ENCODE measurements at places on chromosomes 5 and 9.

DNA sequence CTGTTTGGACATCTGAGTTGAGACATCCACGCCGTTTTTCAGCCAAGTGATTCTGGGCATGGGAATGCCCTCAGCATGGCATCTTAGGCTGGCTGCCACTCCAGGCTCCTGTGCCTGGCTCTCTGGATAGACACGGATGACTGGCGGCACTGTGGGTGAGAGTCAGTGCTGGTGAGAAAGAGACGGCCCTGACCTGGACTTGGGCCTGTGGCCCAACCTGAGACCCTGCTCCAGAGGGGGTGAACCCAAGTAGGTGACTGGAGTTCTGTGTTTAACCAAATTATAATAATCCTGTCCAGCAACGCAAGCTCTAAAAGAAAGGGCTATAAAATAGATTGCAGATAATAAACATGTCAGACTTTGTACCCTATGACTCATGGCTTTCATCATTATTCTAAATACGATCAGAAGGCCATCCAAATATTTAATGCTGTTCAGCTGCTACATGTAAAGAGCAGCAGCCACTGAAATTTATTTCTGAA is 173.9 kb downstream of the HSPA4 start:
- no peak for DNase-seq

DNA sequence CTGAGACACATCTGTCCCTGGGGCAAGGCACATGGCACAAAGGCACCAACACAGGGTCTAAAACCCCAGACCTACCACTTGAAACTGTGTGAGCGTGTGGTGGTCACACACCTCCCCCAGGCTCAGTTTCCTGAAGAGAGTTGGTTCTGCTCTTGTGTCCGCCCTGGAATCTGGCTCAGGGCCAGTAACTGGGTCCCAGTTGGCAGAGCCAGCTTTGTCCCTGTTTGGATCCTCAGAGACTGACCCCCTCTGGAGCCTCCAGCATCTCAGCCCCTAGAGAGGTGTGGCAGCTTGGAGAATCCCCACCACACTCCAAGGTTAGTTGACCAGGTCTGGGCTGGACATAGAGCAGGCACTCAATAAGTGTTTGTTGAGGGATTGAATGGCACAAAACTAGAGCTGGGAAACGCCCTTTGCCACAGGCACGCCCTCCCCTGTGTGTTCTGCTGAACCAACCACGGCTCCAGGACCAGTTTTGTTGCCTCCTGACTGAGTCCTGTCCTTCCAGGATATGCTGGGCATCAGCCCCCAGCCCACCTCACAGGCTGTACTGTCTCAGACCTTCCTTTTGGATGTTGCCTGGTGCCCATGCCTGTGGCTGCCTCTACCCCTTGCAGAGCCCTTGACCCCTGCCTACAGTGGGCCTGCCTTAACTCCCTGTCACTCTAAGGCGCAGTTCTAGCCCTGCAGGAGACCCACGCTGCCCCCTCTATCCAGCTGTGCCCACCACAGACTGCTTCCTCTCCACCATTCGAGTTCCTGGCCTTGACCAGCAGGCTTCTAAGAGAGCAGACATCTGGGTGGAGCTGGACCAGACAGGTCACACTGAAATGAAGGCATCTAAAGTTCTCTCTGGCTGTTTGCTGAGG is 3.8 kb upstream of the PDLIM4 start:
- no peak for DNase-seq

DNA sequence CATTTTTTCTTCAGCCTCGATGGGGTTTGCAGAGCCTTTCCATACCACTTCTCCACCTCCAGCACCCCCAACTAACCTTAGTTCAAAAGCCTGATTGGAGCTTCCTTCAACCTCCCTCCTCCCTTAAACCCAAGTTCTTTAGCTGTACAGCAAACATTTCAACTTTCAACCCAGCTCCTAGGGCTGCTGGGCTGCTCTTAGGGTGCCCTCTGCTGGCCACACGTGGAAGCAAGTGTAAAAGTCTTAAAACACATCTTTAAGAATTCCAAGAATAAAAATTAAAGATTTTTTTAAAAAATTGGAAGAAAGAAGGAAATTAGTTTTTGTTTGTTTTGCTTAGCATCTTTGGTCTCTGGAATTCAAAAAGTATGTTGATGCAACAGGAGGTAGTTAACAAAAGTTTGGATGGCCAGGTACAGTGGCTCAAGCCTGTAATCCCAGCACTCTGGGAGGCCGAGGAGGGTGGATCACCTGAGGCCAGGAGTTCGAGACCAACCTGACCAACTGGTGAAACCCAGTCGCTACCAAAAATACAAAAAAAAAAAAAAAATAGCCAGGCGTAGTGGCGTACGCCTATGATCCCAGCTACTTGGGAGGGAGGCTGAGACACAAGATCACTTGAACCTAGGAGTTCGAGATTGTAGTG is 15.5 kb upstream of the HSD17B3 start:
- DNase-seq = peak; percentile 40

GRCh38 chr5:32311404-32312196 is 1.1 kb downstream of the MTMR12 start:
- no peak for DNase-seq

GRCh38 chr9:133148199-133149129 is 15.2 kb downstream of the GBGT1 start:
- DNase-seq = peak; percentile 39

DNA sequence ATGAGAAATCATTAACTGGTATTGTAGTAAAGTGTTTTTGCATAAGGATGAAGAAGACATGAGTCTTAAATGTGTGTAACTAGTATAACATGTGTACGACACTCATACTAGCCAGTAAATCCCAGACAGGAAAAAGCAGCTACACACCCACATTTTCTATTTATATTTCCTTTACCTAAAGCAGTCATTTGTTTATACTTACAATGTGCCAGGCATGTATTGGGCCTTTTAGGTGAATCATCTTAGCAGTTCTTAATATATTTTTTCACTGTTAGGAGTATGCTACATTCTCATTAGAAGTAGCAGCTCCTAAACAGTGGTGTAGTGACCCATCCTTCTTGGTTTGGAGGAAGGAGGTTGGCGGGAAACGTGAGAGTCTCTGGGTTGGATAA is 55.8 kb upstream of the TMC1 start:
- DNase-seq = no peak

GRCh38 chr9:73577848-73578247 is 426.2 kb downstream of the ANXA1 start:
- DNase-seq = no peak

GRCh38 chr9:101925498-101925897 is 187.1 kb upstream of the GRIN3A start:
- no peak for DNase-seq

DNA sequence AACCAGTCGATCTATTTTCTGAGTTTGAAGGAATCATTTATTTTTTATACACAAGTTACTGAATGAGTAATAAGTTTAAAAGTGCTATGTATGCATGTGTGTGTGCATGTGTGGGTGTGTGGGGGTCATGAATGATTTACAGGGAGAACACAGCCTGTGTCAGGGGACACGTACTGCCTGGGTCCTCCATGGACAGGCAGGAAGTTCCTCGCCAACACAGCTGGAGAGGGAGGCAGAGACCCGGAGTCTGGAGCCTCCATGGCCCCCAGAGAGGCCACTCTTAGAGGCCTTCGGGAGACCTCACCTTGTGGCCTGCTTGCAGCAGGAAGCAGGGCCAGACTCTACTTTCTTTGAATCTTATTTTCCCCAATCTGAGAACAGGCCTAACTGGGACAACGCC is 144.7 kb downstream of the GABBR2 start:
- no peak for DNase-seq

DNA sequence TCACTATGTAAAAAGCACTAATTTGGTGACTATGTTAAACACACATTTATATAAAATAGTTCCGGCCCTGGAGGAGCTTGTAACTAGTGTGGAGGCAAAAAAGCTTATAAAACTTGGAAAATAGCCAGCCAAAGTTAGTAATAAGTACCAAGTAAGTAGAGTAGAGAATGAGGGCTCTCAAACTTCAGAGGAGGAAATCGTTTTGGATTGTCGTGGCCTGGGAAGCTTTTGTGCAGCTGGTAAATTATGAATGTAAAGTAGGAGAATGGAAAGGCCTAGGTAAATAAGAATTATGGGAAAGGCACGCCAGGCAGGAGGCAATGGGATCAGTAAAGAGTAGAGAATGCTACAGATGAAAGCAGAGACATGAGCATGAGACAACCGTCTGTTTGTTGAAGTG is 832.7 kb upstream of the ZNF608 start:
- no peak for DNase-seq

- no peak for DNase-seq
Observed at GRCh38 chr9:121451586-121451985, 48.1 kb downstream of the GGTA1 start.

DNA sequence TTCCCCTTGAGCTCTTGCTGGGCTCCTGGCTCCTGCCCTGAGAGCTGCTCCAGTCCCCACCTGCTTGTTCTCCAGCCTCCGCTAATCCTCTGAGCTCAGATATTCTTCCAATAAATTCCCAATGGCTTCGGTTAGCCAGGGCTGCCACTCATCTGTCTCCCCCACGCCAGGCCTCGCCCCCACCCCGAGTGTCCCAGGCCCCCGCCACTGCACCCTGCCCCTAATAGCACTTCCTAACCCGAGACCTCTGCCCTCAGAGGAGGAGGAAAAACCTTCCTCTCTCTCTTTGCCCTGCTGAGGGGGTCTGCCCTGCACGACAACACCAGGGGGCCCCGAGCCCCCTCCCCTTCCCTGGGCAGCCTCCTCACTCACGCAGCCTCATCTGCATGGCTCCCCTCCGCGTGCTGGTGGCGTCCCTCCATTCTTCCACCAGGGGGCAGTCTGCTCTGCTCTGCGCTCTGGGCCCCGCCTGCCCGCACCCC is 5.4 kb upstream of the LCN15 start:
- DNase-seq = peak; percentile 25

DNA sequence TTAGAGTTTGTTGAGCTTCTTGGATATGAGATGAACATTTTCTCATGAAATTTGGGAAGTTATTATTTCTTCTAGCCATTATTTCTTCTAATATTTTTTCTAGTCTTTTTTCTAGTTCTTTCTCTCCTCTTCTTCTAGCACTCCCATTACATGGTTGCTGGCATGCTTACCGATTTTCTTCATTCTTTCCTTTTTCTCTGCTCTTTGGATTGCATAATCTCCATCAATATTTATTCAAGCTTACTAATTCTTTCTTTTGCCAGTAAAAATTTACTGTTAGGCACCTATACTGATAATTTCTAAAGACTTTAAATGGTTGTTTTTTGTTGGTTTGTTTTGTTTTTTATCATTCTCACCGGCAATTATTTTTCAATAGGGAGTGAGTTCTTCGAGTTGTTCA is 114.8 kb upstream of the RASEF start:
- no peak for DNase-seq

DNA sequence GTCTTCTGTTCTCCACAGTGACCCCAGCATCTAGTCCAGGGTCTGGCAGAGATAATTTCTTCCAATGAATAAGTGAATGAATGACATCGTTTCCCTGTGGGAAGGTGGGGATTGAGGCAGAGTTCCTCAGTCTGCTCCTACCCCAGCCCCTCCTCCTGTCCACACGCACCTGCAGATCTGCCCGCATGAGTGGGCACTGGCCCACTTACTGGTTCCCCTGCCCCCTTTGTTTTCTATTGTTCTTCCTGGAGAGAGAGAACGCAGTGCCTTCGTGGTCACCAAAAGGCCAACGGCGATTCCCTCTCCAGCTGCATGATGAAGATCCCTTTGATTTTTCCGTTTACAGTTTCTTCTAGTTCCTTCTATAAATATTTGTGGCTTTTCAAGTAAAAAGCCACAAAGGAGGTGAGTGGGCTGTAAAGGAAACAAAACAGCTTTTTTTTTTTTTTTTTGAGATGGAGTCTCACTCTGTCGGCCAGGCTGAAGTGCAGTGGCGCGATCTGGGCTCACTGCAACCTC is 5.8 kb upstream of the FPGS start:
- no peak for DNase-seq
